A549 treated with ZK216348 at 1 μM for 4 hours (cell line): ENCODE measurements at places on chromosomes 4 and X. TPM values are rescaled to one million over a fixed set of nuclear protein-coding genes. Genes with fewer than 3 reads are reported as not detected.

Gene MAP3K15
- 1.7 to 2.6 TPM (median 2.1 TPM) in 5 replicates for total RNA-seq

Gene DGKK
- total RNA-seq: not detected in 5 replicates

Gene WNK3
- 0.05 to 0.07 TPM in 2 of 5 replicates, not detected in the others for total RNA-seq

Gene MED12
- total RNA-seq: 8.3 to 14.3 TPM (median 14.0 TPM) in 5 replicates

Gene TCEAL7
- not detected in 5 replicates for total RNA-seq

Gene ARSJ
- 4.7 to 5.2 TPM (median 4.8 TPM) in 5 replicates for total RNA-seq

Gene F8A2
- not detected in 5 replicates for total RNA-seq

Gene FBXL5
- total RNA-seq: 27.3 to 41.1 TPM (median 29.6 TPM) in 5 replicates

Gene SCFD2
- 6.5 to 8.1 TPM (median 7.4 TPM) in 5 replicates for total RNA-seq

Gene CXXC4
- 0.04 TPM in 1 of 5 replicates, not detected in the others for total RNA-seq

Gene NHSL2
- 0.25 to 0.42 TPM (median 0.27 TPM) in 5 replicates for total RNA-seq

Gene PCDH7
- total RNA-seq: 0.09 to 0.20 TPM (median 0.12 TPM) in 5 replicates

Gene RNF150
- total RNA-seq: 0.11 to 0.55 TPM (median 0.44 TPM) in 5 replicates

Gene GLRA3
- total RNA-seq: not detected in 5 replicates

Gene SETD7
- total RNA-seq: 28.4 to 46.0 TPM (median 40.6 TPM) in 5 replicates

Gene ASMT
- total RNA-seq: 0.27 to 0.33 TPM (median 0.28 TPM) in 3 of 5 replicates, not detected in the others

Gene C4orf51
- not detected in 5 replicates for total RNA-seq

Gene APLN
- 0.72 to 1.00 TPM (median 0.80 TPM) in 5 replicates for total RNA-seq

Gene TMPRSS11A
- total RNA-seq: not detected in 5 replicates

Gene RBM46
- total RNA-seq: not detected in 5 replicates

Gene KLHL2
- total RNA-seq: 10.9 to 16.6 TPM (median 13.7 TPM) in 5 replicates

Gene OPRPN
- total RNA-seq: not detected in 5 replicates

Gene FATE1
- not detected in 5 replicates for total RNA-seq

Gene ART3
- not detected in 5 replicates for total RNA-seq

Gene TRPC5OS
- total RNA-seq: not detected in 5 replicates

Gene CYSLTR1
- not detected in 5 replicates for total RNA-seq

Gene KLB
- 0.06 to 0.14 TPM (median 0.11 TPM) in 5 replicates for total RNA-seq

Gene MAGEA2
- not detected in 5 replicates for total RNA-seq

Gene CLCN4
- 3.1 to 6.3 TPM (median 4.2 TPM) in 5 replicates for total RNA-seq

Gene PPARGC1A
- 0.05 to 0.11 TPM in 2 of 5 replicates, not detected in the others for total RNA-seq

Gene RWDD4
- 17.9 to 23.0 TPM (median 19.8 TPM) in 5 replicates for total RNA-seq

Gene HDAC6
- total RNA-seq: 24.5 to 38.5 TPM (median 32.5 TPM) in 5 replicates

Gene PTTG2
- total RNA-seq: not detected in 5 replicates

Gene NLRP2B
- not detected in 5 replicates for total RNA-seq

Gene PRIMPOL
- total RNA-seq: 5.1 to 9.8 TPM (median 6.1 TPM) in 5 replicates

Gene HNRNPDL
- 221 to 487 TPM (median 246 TPM) in 5 replicates for total RNA-seq

Gene ZNF330
- 21.9 to 32.6 TPM (median 26.9 TPM) in 5 replicates for total RNA-seq

Gene OCRL
- 19.6 to 26.2 TPM (median 24.7 TPM) in 5 replicates for total RNA-seq

Gene MTM1
- 4.2 to 9.1 TPM (median 6.4 TPM) in 5 replicates for total RNA-seq

Gene COX7B2
- total RNA-seq: not detected in 5 replicates

Gene CSAG3
- total RNA-seq: not detected in 5 replicates

Gene CT47A1
- total RNA-seq: not detected in 5 replicates
